ENCODE measurements at places on chromosomes 7 and 10.

- no peak for DNase-seq
These were observed 68.6 kb downstream of the UNCX start for GRCh38 chr7:1301054-1301881.

DNA sequence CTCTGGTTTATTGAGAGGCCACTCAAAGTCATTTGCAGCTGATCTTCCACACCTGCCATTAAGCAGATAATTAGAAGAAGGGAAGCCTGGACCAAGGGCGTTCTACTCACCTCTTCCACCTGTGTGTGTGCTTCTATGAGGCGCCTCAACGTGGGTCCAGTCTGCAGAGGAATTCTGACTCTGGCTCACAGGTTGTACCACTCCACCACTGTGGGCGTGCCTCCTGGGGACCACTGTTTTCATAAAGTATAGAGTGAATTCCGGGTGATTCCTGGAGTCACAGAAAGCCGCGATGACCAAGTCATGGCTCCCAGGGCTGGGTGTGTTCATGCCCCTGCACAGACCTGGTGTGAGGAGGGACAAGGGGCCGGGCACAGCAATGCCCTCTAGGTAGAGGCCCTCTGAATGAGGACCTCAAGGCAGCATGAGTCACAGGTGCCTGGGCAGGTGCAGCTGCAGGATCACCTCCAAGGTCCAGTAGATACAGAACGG is 408.3 kb upstream of the MGMT start:
- DNase-seq: no peak

GRCh38 chr10:116815641-116816415 is 33.5 kb upstream of the ENO4 start:
- no peak for DNase-seq

GRCh38 chr10:118870467-118871243 is 115.9 kb upstream of the CACUL1 start:
- DNase-seq: no peak

DNA sequence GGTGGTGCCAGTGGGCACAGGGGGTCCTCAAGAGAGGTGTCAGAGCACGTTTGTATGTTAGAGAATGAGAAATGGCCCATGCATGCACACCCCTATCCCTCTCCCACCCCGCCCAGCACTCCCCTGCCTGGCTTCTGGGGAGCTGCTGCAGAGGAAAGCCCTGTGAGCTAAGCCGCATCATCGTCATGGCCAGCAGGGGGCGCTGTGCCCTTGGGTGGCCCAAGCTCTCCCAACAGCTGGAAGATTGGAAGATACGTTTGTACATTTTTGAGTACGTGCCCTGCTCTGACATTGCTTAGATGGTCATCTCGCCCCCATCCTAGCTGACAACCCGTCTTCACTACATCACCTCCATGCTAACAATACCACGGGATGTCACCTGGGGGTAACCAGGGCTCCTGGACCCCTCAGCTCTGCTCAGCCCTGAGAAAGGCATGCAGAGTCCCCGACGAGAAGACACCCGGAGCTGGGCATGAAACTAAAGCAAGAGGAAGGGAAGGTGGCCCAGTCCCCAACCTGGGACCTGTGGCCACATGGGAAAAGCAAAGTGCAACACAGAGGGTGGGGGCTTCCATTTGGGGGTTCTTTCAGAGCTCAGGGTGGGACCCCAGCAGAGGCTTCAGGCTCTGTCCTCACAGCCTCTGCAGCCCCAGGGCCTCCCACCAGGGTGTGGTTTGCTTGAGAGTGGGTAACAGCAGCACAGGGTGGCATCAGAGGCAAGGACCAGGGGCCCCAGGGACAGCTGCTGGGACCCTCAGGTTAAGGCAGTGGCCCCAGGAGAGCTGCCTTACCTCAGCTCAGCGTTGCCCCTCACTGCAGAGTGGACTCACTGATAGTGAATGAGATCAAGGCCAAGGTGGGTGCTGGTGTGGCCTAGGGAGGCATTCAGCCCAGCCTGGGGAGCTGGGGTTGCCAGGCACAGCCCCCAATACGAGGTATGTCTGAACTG is 136.6 kb downstream of the PTPN20 start:
- peak; percentile 73 for DNase-seq

- DNase-seq: no peak
These were observed 80.7 kb upstream of the SEC61G start for GRCh38 chr7:54839575-54840213.

- DNase-seq: no peak
These were observed 83.0 kb upstream of the SEC61G start for GRCh38 chr7:54841772-54842697.

DNA sequence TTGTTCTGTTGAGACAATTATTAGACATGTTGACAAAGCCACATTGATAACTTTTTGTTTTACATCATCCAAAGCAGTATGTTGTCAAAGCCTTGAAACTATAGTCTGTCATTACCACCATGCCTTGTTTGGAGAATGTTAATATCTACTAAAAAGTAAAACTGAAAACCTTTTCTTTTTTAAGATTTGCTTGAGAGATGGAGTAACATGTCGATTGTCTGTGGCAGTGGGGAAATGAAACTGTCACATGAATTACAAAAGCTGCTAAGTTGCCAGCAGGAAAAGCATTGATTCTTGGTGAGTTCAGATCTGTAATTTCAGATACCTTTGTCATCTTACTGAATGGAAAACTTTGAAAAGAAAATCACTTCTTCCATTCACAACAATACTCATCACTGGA is 69.1 kb downstream of the TFPI2 start:
- DNase-seq: no peak

DNA sequence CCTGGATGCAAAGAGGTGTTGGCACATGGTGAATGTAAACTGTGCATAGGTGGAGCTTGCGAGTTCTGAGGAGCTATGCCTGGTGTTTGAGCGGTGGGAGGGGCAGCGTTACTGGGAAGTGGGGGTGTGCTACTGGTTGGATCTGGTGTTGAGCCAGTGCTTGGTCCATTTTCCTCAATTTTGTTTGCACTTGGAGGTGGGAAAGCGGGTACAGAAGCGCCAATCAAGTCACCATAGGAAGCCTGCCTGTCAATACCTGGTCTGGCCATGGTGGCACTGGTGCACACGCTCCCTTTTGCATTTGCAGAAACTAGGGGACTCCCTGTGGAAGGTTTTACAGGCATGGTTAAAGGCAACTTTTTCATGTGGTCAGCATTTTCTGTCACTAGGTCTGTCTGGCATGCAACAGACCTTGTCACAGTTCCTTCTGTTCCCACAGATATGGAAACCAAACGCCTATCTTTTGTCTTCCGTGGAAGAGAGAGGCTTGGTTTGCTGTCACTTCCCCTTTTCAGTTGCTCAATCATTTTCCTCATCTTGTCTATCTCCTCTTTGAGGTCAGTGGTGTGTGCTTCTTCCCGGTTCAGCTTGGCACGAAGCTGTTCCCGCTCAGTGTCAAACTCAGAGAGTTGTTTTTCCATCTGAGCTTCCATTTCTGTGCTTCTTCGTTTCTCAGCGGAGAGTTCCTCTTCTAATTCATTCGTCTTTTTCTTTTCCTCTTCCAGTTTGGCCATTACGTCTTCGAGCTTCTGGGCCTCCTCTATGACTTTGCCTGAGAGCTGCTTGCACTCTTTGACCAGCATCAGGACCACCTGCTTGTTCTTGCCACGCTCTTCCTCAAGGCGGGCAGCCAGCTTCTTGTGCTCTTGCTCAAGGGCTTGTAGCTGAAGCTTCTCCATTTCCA is 81.1 kb downstream of the CTTNBP2 start:
- DNase-seq: no peak

DNA sequence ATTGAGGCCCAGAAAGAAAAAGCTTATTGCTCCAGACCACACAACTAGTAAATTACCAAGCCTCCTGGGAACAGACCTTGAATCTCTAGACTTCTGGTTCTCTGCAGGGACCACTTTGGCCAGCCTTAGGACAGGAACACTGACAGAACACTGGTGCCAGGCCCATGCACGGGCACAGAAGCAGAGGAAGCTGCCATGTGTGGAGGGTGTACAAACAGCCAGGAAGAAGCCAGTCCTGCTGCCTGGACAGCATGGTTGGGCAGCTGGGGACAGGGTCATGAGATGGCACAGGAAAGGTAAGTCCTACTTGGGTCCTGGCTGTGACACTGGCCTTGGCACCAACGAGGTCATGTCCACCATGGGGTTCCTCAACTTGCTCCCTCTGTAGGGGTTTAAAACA is 19.2 kb downstream of the MMRN2 start:
- DNase-seq: no peak

DNA sequence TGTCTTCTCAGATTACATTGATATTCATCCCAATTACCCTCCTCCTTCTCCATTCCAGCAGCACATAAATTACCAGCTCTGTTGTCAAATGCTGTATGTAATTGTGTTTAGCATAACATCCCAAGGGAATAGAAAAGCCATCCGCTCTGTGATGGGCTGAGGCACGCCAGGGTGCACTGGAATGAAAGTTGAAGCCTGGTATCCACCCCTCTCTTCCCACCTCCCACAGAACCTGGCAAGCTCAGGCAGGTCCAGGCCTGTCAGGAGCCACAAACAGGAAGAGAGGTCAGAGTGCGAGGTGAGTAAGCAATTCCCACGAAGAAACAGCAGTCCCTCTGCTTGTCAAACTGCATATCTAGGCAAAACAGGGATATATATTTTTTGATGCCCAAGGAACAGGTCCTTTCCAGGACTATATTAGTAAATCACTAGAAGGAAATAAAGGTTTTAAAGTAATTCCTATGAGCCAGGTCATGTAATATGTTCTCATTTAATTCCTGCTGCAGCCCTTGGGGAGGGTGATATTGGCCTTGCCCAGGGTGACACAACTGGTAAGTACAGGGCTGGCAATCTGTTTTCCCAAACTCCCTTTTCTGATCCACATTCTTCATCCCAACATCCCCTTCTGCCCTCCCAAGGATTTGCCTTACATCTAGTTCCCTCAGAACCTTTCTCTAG is 155.6 kb upstream of the GHITM start:
- DNase-seq: no peak

DNA sequence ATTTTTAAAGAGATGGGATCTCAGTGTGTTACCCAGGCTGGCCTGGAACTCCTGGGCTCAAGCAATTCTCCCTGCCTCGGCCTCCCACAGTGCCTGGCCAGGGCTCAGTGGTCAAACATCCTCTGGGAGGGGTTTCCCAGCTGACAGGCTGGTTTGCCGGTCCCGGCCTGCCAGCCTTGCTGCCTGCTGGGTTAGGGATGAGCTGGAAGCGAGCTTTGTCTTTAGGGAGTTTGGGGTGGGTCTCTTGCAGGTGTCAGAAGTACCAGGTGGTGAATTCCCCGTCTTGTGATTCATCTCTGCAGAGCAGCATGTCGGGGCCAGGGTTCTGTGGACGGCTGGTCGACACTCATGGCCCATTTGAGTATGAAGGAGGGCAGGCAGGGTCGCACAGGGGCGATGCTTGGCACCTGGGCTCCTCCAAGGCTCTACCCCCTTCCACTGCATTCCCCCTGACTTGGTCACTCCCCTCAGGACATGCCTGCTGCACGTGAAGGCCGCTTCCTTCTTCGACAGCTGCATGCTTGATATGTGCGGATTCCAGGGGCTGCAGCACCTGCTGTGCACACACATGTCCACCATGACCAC is 30.3 kb downstream of the ZAN start:
- DNase-seq: no peak

GRCh38 chr10:101053516-101053915 is 8.3 kb upstream of the KAZALD1 start:
- no peak for DNase-seq

GRCh38 chr10:110421512-110422138 is 76.1 kb upstream of the DUSP5 start:
- no peak for DNase-seq

DNA sequence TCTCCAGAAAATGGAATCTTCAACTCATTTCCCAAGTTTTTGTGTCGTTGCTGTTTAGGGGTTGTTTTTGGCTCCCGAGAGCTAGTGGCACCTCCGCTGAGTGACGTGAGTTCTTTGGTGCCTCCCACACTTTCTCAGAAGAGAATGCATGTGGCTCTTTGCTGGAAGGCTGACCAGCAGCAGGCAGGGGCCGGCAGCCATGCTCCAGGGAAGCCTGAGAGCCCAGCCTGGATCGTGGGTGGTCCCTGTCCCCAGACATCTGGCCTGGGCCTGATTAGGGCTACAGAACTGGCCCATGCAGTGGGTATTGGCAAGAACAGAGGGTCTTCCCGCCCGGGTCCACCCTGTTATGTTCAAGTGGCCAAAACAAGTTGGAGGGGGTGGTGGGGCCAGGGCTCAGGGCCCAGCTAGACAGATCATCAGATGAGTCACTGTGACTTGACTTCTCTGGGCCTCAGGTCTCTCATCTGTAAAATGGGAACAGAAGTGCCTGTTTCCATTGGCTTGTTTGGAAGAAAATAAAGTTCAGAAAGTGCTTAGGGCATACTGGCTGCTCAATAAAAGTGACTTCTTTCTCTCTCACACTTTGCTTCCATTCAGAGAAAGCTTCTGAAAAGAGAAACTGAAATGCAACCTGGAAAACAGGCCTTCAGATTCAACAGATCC is 83.1 kb downstream of the STRA8 start:
- no peak for DNase-seq

- no peak for DNase-seq
These were observed 92.4 kb upstream of the ADAM12 start for GRCh38 chr10:126480648-126481047.

GRCh38 chr10:103916876-103917275 is 1.1 kb downstream of the STN1 start:
- no peak for DNase-seq

- DNase-seq: no peak
These were observed 303.8 kb downstream of the PRKG1 start for GRCh38 chr10:51377932-51378599.

GRCh38 chr7:140841166-140841715 is 83.5 kb downstream of the BRAF start:
- no peak for DNase-seq

DNA sequence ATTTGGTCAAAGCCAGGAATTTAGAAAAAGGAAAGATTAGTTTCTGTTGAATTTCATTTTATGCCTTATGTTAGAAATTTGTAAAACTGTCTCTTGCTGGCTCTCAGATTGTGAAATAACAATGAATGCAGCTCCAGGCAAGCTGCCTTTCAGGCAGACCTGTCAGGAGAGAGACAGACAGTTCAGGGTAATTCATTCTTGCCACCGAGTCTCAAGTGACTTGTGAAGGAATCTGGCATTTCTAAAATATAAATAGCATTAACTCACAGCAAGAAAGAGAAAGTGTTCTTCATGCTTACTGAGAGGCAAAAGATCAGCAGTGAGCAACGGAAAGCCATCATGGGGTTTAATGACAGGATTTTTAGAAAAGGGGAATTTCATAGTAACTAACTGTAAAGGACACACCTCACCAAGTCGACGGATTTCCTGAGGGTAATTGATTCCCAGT is 442.3 kb upstream of the AKR1E2 start:
- no peak for DNase-seq

GRCh38 chr7:2175514-2175913 is 57.2 kb downstream of the MAD1L1 start:
- DNase-seq: no peak

DNA sequence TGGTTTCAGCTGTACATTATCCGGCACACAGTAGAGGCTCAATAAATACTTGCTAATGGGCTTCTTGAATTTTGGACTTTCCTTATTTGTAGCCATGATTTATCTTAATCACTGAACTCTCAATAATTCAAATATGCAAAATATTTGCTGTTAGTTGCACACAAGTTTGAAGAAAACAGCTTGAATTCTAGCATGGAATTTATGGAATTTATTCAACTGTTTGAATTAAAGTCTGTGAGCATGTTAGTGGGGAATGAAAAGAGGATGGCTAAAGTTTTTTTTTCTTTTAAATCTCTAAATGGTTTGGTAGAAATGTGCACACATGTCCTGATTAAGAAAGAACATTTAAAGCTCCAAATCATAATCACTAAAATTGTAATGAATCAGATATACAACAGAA is 42.5 kb downstream of the SIRT1 start:
- DNase-seq: no peak

- DNase-seq: no peak
These were observed 2.7 kb downstream of the PROSER2 start for GRCh38 chr10:11825796-11826414.

- no peak for DNase-seq
These were observed 10.8 kb downstream of the NEURL1 start for GRCh38 chr10:103504181-103504783.
